Activated naive CD4-positive, alpha-beta T cell (primary cell): ENCODE measurements at places on chromosomes 5 and 9.
A peak's percentile ranks its signal among the peaks of the same experiment; 100 is the strongest.

- peak; percentile 63 for DNase-seq
Observed at GRCh38 chr9:4297786-4298254, 2.0 kb downstream of the GLIS3 start.

- DNase-seq: no peak
Observed at GRCh38 chr5:106331415-106331814, 1339.3 kb downstream of the EFNA5 start.

DNA sequence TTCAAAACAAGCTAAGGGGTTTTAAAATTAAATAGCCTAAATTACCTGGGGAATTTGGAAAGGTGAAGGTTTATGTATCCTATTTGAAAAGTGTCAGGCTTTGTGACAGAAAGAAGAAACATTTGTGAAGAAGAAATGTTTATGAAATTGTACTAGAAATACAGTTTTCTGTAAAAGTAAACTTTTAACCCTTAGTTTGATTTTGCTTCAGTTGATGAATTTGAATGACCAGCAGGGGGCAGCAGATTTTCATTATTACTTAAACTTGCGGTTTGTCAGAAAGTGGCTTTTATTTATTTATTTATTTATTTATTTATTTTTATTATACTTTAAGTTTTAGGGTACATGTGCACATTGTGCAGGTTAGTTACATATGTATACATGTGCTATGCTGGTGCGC, 58.1 kb downstream of the NNT start:
- DNase-seq: no peak

DNA sequence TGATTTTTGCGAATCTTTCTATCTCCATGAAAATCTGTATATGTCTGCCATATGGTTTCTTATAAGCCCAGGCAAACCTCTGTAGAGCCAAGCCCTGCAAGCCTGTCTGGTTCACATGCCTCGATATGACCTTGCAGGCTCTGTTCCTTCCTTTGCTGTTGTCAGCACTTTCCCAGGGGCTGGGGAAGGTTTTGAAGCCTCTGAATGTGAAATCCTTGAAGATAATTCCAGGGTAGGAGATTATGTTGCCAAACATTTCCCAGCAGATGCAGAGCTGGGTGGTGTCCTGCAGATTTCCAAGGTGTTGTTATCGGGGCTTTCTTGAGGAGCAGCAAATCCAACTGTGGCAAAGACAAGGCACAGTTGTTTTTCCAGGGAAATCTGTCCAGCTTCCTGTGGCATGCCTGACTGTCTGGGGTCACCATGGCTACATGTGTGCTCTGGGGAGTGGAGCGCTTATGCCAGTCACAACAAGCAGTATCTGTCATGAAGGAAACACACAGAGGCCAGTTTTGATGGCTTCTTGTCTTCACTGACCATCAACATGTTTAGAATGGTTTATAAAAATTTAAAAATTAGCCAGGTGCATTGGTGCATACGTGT, 60.7 kb upstream of the RPS23 start:
- DNase-seq: no peak

- DNase-seq: no peak
Observed at GRCh38 chr5:149160291-149160787, 19.0 kb downstream of the ABLIM3 start.

DNA sequence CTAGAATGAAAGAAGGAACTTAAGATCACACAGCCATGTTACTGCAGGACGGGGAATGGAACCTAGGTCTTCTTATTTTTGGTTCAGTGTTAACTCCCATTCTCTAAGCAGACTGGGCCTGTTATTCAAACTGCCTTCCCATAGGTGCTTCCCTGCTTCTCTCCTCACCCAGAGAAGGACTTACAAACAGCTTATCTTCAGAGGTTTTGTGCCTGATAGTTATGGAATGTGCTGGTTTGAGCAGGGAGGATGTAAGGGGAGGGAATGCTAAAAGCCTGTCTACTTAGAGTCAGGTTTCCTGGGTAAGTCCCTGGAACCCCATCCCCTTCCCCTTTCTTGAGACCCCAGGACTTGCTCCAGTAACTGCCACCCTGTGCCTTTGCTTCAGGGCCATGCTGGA, 4.2 kb upstream of the PSMD5 start:
- no peak for DNase-seq

GRCh38 chr9:87067426-87067825, 120.1 kb upstream of the GAS1 start:
- DNase-seq: no peak

- DNase-seq: no peak
Observed at GRCh38 chr5:109958082-109958481, 268.4 kb downstream of the MAN2A1 start.

DNA sequence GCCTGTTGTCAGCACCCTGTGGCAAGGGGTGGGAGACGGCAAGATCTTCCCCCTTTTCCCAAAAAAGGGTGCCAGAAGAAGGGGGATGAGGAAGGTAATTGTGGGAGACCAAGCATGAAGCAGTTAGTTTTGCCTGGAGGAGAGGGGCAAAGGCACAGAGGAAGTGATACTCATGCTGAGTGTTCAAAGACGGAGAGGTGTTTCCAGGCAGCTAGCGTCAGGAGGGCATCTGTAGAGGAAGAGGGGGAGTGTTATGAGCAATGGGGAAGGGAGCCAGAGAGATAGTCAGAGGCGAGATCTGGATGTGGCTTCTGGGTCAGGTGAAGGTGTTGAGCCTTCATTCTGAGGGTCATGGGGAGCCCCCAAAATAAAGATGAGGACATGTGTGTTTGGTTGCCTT, 26.9 kb upstream of the ADAM19 start:
- DNase-seq: no peak

DNA sequence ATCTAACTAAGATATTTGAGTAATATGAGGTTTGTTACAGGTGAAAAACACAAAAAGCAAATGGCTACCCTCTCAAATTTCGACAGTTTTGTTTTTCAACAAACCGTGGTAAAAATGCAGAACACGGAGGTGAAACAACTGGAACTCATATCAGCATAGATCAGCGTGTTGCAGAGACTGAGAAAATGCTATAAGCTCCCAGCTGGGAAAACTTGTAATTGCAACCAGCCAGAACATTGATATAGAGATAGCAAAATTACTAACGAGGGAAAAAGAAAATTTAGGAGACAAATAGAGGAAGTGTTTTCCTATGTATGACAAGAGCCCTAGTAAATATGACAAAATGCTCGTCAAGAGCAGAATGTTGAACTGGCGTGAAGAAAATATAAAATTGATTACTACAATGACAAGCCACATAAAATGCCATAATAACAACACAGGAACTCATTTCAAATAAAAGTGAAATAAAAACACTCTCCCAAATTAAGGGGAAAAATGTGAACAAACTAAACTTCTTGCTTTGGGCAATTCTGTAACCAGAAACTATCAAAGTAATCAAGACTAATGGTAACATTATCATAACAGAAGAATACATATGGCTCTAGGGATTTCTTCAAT, 1989.8 kb downstream of the EFNA5 start:
- no peak for DNase-seq

GRCh38 chr9:30913331-30913730, 1471.1 kb upstream of the ACO1 start:
- no peak for DNase-seq

- no peak for DNase-seq
Observed at GRCh38 chr9:95147452-95148207, 169.9 kb downstream of the FANCC start.

DNA sequence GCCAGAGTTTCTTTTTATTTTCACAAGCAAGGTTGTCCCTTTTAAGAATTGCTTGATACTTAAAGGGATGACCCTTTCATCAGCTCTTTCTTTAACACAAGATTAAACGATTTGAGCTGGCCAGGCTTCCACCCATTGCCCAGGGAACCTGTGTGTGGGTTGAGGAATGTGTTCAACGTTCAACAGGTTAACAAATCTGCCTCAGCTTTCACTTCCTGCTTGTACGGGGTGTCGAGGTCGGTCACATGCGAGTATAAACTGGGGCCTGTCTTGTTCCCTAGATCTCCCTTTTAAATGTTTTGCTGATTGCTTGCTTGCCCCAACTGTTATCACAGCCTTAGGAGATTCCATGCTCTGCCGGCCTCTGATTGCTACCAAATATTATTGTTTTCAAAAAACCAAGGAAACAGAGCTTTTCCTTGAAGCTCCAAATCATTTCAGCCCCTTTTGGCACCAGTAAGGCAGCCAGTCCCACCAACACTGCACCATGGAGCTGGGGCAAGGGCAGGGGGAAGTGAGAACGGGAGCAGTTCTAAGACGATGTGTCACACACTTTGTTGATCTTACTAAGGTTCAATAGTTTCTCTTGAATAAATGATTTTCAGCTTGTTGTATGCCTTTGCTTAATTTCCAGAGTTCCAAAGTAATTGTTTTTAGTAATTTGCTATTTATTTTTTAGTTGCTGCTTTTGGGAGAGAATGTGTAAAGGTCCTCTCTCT, 10.7 kb upstream of the CLK4 start:
- no peak for DNase-seq

GRCh38 chr5:34923694-34924461, 5.5 kb upstream of the DNAJC21 start:
- DNase-seq: no peak

GRCh38 chr5:146644831-146645230, 128.8 kb upstream of the GPR151 start:
- no peak for DNase-seq

DNA sequence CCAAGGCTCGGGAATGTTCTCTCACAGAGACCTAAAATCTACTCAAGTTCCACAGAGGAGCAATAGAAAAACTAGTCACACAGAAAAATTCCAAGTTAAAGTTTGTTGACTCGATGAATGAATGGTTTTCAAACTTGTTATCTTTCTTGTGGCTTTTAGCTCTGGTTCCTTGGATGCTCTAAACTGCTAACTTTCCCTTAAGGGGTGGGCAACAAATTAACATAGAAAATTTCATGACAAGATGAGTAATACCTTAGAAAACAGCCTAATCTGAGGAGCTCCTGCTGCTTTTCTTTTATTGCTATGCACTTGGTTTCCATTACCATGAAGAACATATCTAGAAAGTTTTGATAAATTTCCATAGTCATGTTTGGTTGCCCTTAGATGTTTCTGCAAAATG, 100.2 kb upstream of the CCDC112 start:
- DNase-seq: no peak
